ENCODE measurements at places on chromosomes 3 and 15.
A peak's percentile ranks its signal among the peaks of the same experiment; 100 is the strongest.

DNA sequence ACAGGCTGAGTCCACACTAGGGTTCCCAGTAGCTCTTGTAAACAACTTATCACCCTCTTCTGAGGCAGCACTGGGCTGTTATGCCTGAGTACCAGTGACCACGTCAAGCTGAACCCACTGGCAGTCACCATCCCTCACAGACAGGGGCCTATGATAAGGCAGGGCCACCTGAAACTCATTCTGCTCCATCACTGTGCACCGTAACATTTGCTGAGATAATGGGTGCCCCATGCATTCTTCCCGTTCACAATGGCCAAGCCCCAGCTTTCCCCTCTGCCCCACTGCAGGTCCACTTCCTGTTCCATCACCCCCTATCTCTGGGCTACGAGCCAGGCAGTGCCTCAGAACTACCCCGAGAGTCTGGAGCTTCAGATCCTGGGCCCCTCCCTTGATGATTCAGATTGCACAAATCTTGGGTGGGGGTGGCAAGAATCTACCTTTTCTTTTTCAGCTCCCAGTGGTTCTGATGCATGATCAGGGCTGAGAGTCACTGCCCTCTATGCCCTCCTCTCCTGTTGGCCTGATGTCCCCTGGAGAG lies 158.0 kb downstream of the RAB11A start:
- no peak for DNase-seq

DNA sequence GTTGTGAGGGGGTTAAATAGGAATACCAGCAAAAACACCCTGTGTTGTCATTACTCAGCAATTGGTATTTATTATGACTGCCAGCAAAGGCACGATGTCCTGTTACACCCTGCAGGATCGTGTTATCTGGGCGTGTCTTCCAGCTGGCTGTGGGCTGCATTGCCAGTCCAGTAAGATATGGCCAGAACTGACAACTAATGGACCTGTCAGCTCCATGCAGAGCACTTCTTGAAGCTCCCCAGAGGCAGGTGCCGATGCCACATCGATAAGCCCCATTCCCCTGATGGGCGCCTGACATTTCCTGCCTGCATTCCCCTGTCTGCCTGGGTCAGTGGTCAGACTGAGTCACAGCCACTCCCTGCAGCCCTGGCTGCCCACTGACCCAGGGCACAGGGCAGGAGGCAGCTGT lies 79.7 kb upstream of the RASGRF1 start:
- DNase-seq, result peak; percentile 25

GRCh38 chr3:49717211-49717958 lies 2.1 kb downstream of the AMIGO3 start:
- no peak for DNase-seq

DNA sequence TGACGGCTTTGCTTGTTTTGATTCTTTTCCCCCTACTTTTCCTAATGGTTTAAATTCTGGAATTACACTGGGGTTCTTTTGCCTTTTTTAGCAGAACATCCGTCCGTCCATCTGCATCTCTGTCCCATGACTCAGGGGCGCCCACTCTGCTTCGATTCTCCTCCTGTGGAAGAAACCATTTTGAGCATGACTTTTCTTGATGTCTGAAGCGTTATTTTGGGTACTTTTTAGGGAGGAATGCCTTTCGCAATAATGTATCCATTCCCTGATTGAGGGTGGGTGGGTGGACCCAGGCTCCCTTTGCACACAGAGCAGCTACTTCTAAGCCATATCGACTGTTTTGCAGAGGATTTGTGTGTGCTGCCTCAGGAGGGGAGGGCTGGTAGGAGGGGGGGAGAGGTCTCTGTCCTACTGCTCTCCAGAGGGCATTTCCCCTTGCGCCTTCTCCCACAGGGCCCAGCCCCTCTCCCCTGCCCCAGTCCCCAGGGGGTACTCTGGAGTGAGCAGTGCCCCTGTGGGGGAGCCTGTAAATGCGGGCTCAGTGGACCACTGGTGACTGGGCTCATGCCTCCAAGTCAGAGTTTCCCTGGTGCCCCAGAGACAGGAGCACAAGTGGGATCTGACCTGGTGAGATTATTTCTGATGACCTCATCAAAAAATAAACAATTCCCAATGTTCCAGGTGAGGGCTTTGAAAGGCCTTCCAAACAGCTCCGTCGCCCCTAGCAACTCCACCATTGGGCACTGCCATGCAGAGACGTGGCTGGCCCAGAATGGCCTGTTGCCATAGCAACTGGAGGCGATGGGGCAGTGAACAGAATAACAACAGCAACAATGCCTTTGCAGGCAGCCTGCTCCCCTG lies 19.5 kb upstream of the BSN start:
- no peak for DNase-seq

DNA sequence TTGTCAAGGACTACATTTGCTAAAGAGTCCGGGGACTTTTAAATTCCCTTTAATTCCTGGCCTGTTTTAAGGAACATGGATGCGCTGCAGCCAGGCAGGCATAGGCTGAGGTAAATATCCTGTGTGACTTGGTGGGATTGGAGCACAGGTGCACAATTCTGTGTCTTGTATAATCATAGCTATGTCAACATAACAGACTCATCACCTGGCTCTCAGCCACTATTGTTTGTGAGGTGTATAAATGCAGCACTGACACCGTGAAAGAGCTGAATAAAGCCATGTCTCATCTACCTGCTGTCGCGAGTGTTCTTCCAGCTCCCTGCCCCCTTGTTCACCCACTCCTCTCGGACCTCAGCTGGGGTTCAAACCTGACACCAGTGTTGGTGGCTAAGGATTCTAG lies 109.7 kb downstream of the MFSD1 start:
- no peak for DNase-seq

- no peak for DNase-seq
These were observed 58.8 kb downstream of the SLC6A6 start for GRCh38 chr3:14461006-14461747.

- no peak for DNase-seq
These were observed 80.6 kb upstream of the BHLHE40 start for GRCh38 chr3:4898454-4899313.

DNA sequence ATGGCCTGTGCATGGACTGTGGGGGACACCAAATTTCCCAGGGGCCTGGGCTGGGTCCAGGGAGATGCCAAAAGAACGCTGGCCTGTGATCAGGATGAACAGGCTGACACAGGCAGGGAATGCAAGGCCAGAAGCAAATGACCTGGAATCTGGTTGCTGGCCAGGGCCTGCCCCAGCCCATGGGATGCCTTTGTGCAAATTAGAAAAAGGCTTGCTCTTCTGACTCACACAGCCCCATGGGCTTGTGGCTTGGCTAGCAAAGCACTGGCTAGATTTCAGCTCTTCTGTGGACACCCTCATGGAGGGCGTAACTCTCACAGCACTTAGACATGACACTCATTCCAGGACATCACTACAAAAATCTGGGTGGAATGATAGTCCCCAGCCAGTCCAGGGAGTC lies 356.0 kb downstream of the SHQ1 start:
- peak; percentile 79 for DNase-seq

DNA sequence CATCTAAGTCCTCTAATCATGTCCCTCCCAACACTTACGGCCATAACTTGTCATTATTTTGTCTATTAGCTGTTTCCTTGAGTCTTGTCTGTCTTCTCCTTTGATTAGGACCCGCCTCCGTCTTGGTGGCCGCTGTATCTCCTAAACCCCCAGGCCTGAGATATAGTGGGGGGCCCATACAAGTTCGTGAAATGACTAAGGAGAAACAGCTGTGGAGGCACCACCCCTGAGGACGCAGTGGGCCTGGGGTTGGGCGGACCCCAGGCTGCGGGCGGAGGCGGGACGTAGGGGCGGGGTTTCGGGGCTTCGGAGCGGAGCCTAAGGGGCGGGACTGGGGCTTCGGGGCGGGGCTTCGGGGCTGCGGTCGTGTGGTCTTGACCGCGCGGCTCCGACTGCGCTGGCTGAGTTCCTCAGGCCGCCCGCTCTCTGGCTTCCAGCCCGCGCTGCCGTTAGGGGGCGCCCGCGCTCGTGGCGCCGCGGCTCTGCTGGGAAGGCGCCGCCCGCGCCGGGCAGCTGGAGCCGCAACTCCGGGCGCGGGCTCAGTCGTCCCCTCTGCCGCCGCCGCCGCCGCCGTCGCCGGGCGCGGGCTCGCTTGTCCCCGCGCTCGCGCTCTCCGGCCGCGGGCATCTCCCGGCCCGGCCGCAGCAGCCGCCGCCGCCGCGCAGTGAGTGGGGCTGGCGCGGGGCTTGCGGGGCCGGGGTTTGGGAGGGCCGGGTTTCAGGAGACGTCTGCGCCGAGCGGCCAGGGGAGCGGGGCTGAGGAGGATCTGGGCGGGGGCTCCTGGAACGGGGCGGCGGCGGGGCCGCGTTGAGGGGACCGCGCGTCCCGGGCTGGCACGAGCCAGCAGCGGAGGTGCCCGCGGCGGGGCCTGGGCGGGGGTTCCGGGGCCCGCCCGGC lies at the start of gene KCTD6:
TSS of gene KCTD6 (plus strand) at position 591 of the 897 bp plus-strand sequence. CDS start 6,660 bp downstream, outside the sequence.
- DNase-seq, result peak; percentile 93

DNA sequence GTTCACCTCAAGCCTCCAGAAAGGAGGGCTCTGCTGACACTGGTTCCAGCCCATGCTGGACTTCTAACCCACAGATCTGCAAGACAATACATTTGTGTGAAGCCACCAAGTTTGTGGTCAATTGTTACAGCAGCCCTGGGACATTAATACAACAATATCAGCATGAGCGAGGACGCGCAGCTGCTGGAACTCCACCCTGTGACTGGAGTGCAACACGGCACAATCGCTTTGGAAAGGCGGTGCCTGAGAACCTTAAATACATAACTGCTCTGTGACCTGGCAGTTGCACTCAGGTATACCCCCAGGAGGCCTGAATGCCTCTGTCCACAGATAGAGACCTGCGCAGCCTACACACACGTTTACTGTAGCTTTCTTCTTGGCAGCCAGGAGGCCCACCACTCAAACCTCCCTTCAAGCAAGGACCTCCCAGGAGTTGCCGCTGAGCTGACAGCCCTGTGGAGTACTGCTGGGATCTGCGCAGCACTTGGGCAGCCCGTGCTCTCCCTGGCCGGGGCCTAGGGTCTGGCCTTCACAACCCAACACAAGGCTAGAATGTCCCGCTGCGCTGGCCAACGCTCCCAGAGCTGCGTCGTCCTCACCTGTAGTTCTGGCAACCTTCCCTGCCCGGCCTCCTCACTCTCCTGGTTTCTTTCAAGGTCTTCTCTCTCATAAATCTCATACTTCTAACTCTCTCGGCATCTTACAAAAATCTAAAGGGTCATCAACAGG lies 8.3 kb downstream of the MRPS25 start:
- DNase-seq, result no peak

DNA sequence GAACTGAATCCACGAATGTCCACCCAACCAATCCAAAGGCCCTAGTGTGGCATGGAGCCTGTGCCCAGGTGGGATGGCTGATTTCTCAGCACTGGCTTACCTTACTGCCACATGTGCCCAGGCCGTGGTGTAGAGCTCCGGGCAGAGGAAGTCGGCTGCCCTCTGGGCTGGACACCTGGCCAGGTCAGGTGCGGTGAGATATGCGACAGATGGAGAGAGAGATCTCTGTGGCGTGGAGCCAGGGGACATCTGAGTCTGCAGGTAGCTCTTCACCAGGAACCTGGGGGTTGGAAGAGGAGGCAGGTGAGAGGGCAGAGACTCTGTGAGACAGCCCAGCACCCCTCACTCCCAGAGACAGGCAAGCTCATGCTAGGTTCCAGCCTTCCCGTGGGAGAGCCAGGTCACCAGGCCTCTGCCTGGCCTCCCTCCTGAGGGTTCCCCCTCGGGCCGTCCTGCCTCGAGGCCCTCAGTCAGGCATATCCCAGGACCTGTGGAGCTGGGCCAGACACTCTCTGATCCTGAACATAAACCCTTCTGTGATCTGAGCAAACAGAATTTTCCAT lies 12.6 kb downstream of the ACOX2 start:
- DNase-seq, result no peak

GRCh38 chr15:50055332-50055731 lies 63.7 kb downstream of the ATP8B4 start:
- DNase-seq, result no peak

- DNase-seq, result no peak
These were observed 45.5 kb downstream of the SYN2 start for GRCh38 chr3:12049675-12050074.

DNA sequence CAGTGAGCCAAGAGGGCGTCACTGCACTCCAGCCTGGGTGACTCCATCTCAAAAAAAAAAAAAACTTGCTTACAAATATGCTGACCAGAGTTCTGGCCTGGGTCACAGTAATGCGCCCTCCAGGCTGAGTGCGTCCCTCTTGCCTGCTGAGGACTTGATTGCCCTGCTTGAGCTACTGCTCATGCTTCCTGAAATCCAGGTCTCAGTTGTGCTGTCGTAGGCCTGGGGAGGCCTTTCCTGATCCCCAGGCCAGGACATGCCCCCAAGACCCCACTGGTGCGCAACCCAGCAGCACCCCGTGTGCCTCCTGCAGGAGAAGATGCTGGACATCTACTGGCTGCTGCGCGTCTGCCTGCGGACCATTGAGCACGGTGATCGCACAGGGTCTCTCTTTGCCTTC lies 7.3 kb downstream of the AMIGO3 start:
- no peak for DNase-seq

DNA sequence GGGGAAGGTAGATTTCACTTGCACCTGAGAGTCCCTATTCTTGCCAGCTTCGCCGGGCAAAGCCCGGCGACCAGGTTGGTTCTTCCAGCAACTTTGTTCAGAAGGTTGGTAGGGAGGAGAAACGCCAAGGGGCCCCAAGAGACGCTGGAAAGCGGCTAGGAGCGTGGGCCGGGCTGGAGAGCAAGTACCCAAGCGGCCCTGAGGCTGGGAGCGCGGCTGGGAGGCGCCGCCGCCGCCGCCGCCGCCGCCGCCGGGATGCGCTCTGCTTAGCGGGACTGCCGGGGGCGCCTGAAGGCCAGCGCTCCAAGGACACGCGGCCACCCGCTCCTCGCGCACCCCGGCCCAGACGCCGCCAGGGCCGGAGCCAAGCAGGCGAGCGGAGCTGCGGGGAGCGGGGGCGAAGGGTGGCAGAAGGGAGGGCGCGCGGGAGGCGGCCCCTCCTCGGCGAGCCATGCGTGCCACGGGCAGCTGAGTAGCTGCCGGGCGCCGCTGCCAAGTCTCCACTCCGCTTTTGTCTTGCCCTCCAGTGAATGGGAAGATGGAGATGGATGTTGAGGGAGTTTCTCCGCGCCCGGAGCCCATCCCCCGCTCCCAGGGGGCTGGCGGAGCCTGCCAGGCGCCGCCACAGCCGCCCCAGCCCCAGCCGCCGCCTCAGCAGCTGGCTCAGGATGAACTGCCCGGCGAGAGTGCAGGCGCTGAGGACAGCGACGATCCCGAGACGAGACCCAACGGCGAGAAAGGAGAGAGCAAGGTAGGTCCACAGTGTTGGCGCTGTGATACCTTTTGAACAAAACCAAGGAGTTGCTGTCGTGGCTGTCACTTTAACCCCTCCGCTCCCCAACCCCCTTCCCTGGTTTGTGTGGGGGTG lies 227.4 kb upstream of the AZI2 start:
- DNase-seq, result peak; percentile 15

DNA sequence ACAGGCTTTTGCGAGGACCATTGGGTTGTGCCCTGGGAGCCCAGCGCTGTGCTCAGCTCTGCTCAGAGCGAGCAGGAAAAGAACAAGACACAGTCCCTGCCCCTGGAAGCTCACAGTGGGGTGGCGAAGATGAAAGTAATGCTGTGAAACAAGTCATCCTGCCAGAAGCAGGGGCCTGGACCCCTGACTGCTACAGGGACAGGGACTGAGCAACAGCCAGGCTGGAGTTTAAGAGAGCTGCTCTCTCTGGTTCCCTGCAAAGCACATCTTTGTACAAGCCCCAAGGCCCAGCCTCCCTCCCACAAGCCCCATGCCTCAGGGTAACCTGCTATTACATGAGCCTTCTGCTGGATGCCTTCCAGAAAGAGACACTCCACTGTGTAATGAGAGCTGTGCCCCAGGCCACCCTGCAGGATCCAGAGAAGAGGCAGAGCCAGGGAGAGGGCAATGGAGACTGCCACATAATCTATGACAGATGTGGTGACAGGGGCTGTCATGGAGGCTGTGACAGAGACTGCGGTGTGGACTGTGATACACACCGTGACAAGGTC lies 7.1 kb upstream of the HCN4 start:
- peak; percentile 42 for DNase-seq

- no peak for DNase-seq
These were observed 78.6 kb downstream of the MAGI1 start for GRCh38 chr3:65960087-65960486.

Data from left ventricle myocardium inferior (tissue), 1 donor.